CD8-positive, alpha-beta memory T cell (primary cell): ENCODE measurements at places on chromosomes 7 and 10. TPM values are rescaled to one million over a fixed set of nuclear protein-coding genes. Genes with fewer than 3 reads are reported as not detected.
A peak's percentile ranks its signal among the peaks of the same experiment; 100 is the strongest.

The MMP21 gene
- total RNA-seq = not detected

DNA sequence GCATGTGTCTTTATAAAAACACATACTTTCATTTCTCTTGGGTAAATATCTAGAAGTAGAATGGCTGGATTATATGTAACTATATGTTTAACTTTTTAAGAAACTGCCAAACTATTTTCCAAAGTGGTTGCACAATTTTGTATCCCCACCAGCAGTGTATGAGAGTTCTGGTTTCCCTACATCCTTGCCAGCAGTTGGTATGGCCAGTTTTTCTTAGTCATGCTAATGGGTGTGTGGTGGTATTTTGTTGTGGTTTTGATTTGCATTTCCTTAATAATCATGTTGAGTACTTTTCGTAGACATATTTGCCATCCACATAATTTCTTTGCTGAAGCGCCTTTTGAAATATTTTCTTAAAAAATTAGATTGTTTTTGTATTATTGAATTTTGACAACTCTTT lies 60.3 kb downstream of the NEUROG3 start:
- DNase-seq = no peak

- no peak for DNase-seq
Measured at GRCh38 chr7:128000854-128001265, 30.4 kb downstream of the LRRC4 start.

- DNase-seq = no peak
Measured at GRCh38 chr7:40436710-40437109, 301.9 kb downstream of the SUGCT start.

DNA sequence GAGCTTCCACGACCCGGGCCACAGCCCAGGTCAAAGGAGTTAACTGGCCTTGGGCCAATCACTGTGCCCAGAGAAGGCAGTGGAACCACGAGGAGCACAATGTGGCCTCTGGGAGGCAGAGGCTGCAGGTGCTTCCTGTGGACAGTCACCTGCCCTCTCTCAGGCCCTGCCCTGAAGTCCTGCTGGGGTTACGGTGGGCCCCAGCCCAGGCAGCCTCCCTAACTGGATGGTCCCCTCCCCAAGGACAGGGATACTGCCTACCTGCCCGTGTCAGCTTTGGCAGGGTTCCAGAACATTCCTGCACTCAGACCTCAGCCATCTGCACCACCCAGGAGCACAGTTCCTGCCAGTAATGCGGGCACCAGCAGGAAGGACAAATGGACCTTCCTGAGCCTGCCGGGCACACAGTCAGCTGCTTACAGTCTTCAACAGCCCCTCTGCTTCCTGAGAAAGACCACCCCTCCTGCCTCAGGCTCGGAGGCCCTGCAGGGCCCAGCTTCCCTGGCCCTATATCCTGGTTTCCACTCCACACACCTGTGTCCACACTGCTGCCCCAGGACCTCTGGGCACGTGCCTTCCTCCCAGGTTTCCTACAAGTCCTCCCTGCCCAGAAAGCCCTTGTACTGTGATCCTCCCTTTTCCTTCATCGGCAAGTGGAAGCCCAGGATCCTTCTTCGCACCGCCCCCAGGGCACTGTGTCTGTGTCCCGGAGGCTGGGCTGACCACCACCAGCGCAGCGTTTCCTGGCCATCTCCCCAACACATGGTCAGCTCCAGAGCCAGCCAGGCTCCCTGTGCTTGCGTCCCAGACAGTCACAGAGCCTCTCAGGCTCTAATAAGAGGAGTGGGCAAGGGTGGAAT lies 23.3 kb downstream of the WDR86 start:
- DNase-seq = no peak

DNA sequence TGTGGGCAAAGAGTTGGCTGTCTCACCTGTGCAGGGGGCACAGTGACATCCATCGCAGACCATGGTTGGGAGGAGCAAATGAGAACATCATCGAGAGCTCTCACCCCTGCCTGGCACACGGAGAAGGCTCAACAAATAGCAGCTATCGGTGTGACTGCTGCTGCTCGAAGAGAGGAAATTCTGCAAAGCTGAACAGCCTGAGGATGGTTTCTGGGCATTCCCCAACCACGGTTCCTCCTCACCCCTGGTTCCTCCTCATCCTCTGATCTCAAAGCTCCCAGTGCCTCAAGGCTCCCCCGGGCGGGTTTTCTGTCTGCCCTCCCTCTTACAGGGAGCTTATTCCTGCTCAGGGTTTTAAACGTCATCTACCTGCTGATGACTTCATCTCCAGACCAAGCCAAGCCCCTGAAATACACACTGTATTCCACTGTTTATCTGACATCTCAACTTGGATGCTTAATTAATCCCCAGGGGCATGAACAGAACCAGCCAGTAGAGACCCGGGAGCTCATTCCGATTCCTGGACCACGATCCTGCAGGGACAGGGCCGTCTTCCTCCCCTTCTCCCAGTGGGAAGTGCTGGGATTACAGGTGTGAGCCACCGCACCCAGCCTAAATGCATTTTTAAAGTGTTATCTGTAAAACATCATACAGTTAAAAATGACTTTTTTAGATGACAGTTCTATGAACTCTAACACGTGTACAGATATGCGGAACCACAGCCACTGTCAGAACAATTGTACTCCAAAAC lies 19.5 kb upstream of the NOM1 start:
- peak; percentile 16 for DNase-seq

DNA sequence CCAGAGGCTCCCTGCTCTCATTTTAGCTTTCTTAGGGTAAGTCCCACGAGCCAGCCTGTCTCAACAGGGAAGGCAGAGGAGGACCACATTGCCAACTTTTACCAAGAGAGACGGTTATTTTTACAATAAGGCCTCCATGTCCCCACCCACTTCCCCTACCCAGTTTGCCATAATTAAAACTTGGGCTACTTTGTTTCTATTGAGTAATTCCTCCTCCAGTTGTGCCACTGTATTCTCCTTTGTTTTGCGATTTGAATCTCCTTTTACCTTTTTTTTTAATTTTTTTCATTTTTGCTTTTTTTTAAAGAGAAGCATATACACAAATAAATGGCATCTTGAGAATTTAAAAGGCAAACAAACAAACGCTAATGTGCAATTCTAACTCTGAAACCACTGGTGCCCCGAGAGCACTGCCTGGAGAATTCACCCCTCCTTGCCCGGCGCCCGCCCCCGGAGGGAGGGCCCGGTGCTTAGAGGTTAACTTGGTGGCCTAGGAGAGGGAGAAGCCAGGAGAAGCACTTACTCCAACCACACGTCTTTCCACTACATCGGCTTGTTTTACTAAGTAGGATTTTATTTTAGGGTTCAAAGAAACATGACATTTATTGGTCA lies 282.3 kb downstream of the USP6NL start:
- no peak for DNase-seq

DNA sequence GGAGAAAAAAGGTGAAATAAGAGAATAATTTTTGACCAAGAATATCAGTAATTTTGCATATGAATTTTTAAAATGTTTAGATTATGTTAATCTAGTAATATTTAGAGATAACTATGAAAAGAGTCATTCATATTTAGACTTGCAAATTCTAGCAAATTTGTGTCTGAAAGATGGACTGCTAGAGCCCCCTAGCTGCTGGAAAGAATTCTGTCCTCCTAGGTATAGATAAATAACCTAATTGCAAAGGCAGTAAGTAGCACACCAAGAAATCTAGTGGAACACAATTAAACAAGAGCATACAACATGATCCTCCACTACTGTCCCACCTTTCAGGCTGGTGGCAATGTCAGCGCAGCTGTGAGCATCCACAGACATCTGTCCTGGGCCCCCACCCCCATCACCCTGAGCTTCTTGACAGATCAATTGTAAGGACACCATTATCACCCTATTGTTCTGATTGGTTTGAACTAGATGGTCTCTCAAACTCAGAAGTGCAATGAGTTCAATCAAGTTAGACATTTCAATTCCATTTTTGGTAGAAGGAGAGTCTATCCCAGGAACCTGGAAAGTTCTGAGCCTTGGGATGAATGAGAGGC lies 15.0 kb upstream of the GFRA1 start:
- no peak for DNase-seq

DNA sequence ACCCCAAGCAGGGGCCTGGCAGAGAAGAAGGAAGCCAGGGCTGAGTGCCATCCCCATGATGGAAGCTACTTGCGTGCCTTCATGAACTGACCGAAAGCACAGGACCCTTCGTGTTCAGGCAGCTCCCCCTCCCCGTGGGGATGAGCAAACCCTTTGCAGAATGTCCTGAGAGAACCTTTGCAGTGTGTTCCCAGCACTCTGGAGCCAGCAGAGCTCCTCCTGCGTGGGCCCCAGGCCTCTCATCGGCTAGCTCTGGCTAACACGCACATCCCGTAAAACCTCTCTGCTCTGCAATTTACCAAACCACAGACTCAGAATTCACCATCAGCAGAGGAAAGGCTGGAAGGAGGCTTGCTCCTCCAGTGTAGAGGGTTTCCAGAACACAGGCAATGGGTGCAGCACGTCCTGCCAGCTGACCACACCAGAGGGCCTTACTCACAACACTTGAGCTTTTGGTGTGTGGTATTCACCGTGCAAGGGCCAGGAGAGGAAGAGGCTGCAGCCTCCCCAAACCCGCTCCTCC lies 3.1 kb downstream of the SH3PXD2A start:
- DNase-seq = no peak

DNA sequence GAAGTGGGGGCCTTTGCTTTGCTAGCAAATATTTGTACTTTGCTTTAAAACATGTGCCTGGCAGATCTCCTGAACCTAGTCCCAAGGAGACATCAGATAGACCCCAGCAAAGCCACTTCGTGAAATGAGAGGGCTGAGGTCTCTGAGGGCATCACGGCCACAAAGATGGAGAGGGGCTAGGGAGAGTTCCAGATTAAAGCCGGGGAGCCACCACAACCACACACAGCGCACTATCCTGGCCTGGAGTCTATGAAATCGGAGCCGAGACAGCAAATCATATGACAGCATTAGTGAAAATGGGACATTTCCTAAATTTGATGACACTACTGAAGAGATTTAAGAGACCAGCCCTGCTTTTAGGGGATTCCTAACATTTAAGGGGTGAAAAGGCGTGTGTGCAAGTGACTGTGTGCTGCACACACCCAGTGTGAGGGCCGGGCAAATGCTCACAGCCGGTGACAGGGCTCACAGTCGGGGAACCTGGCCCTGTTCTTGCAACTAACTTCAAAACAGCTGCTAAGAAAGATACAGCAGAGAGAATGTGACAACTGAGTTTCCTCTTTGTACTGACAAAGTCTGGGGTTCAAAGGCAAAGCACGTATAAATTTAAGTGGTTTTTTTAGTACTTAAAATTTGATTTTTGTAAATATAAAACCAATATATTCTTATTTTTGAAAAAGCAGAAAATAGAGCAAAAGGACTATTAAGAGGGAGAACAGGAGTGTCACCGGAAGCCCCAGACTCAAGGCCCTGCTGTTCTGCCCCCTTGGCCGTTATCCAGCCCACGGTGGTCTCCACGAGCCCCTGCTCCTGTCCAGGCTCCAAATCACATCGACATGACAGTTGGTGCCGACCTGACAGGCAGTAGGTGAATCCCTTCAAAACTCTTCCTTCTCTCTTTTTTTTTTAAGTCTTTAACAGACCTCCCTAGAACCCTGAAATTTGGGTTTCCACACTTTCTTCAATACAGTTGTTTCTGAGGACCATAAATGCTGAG lies 49.5 kb downstream of the VIPR2 start:
- no peak for DNase-seq

The SHH gene
- not detected for total RNA-seq

The PCBD1 gene
- total RNA-seq = 53.9 TPM
